ENCODE measurements at places on chromosomes 16 and 17. TPM values are rescaled to one million over a fixed set of nuclear protein-coding genes. Genes with fewer than 3 reads are reported as not detected.

CDH13 gene
- not detected for total RNA-seq

C16orf92 gene
- total RNA-seq: not detected

KCNH6 gene
- total RNA-seq: not detected

KRT28 gene
- not detected for total RNA-seq

DRC3 gene
- total RNA-seq: 1.3 TPM
